ENCODE measurements at places on chromosomes 5 and 9. TPM values are rescaled to one million over a fixed set of nuclear protein-coding genes. Genes with fewer than 3 reads are reported as not detected.

DNA sequence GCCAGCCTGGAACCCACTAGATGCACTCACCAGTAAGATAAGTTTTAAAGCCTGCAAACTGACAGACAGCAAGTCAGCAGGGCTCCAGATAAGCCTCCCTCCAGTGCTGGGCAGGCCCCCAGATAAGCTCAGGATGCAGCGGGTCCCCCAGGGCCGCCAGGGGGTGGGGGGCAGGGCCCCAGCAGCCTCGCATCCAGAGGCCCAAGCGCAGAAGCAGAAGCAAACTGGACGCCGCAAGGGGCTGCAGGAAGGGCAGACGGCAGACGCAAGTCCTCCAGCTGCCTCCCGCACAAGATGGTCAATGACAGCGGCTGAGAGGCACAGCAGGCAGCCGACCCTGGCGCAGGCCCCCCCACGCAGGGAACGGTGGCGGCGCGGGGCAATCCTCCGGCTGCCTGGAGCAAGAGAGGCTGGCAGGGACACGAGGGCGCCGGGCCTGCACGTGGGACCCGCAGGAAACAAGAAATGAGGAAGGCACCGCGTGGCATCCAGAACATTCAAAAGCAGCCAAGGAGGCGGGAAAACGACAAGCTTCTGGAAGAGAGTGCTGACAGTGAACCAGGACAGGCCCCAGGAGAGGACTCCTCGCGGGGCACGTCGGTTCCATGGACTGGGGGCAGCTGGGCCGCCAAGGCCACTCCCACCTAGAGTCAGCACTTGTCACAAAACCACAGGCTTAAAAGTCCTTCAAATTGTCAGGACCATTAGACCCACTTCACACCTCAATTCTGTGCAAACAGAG, 49.8 kb downstream of the ROR2 start:
- H3K27ac ChIP-seq, result no peak overlapping the region
- H3K4me1 ChIP-seq, result no peaks in the 10 kb centered on the region
- no peaks in the 10 kb centered on the region for H3K36me3 ChIP-seq
- no peak overlapping the region for H3K4me3 ChIP-seq
- H3K27me3 ChIP-seq, result peaks cover 94% of the 10 kb centered on the region
- DNase-seq, result no peak

FGF18 gene
- 1.1 TPM for total RNA-seq

DNA sequence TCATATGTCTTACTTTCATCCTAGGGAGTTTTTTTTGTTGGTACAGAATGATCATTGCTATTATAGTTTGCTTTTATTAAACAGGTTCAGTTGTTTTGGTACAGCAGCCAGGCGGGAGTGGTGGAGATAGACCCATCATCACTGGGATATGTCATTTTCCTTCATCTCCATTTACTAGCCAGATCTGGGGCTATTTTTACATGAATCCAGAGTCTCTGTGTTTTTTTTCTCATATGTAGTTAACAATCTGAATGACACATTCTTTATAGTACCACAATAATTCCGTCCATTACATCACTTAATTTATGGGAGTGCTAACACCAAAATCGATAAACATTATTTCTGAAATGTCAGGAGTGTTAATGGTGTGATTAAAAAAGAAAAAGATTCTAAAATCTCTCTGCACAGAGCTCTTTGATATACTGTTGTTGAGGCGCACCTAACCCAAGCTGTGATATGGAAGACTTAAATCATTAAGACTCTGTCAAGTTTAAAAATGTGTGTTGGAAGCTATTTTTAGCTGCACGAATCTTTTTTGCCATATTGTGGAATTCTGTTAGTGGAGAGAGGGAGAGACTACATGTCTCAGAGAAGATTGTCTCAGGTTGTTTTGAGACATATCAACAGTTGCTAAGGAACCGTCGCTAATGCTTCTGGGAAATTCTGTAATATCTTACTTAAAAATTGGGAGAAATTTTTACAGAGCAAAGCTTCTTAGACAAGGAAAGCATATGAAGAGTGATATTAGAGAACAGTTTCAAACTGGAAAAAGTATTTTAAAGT, 59.6 kb downstream of the RPS23 start:
- no peaks in the 10 kb centered on the region for H3K36me3 ChIP-seq
- H3K27me3 ChIP-seq, result no peaks in the 10 kb centered on the region
- H3K27ac ChIP-seq, result no peak overlapping the region

GRCh38 chr5:30209755-30210154, 983.7 kb upstream of the CDH6 start:
- no peaks in the 10 kb centered on the region for H3K27me3 ChIP-seq
- no peaks in the 10 kb centered on the region for H3K4me1 ChIP-seq
- no peak for DNase-seq
- H3K36me3 ChIP-seq, result no peaks in the 10 kb centered on the region

GRCh38 chr9:131856105-131856504, 116.2 kb upstream of the RAPGEF1 start:
- no peak overlapping the region for H3K27ac ChIP-seq
- no peaks in the 10 kb centered on the region for H3K4me1 ChIP-seq
- DNase-seq, result no peak
- no peaks in the 10 kb centered on the region for H3K36me3 ChIP-seq

DNA sequence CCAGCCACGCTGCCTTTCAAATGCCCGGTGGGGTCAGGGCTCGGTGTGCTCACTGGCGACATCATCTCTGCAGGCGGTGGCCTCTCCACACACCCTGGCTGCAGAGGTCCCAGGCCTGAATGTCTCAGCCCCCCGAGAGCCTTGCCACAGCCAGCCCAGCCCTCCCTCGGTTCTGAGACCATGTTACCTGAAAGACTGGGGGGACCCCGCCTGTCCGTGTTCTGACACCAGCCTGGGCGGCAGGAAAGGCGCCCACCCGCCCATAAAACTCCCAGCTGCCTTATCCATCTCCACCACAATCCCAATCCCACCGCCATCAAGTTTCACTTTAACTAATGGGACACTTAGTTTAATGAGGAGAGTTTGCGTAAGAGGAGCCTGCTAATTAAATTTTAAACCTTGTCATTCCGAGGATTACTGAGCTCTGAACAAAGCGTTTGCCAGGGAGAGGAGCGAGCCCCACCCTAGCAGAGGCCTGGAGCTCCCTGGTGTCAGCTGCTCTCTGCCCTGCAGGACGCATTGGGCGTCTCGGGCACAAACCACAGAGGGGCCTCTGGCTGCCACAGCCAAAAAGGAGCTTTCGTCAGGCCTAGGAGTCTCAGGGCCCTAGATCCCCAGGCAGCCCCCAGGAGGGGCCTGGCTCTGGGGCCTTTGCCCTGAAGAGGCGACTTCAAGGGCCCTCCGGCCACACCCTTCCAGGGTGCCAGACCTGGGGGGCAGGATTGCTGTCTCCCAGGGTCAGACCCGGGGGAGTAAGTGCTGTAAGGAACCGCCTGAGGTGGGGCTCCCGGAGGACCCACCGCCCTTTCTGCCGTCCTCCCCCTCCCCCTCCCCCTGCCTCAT, 15.3 kb downstream of the LHX3 start:
- H3K4me1 ChIP-seq, result no peaks in the 10 kb centered on the region
- H3K27me3 ChIP-seq, result peaks cover 31% of the 10 kb centered on the region

CER1 gene
- not detected for total RNA-seq

GRCh38 chr5:5676218-5676617, 253.7 kb downstream of the ICE1 start:
- H3K4me3 ChIP-seq, result no peak overlapping the region
- no peaks in the 10 kb centered on the region for H3K36me3 ChIP-seq

DNA sequence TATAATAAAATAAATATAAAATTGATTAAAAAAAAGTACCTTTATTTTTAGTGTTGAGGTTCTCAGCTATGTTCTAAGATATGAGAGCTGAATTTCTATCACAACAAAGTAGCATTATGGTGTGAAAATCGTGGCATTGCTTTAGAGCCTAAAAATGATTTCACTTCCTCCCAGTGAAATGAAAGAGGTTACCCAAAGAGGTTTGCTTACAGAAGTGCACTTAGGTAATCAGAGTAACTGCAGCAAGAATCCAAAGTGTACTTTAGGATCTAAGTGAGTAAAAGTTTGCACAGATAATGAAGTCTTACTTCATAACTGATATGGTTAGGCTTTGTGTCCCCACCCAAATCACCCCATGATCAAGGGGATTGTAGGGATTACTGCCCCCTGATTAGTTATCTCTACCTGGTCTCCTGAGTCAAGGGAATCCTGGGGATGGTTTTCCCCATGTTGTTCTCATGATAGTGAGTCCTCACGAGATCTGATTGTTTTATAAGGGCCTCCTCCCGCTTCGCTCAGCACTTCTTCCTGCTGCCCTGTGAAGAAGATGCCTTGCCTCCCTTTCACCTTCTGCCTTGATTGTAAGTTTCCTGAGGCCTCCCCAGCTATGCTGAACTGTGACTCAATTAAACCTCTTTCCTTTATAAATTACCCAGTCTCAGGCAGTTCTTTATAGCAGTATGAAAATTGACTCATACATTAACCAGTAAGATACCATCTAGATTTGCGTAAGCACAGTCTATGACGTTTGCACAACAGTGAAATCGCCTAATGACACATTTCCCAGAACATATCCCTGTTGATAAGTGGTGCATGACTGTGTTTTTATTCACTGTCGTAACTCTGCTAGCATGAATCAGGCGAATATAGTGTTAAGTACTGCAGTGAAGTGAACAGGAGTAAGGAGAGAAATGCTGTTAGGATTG, 40.3 kb upstream of the LRRC70 start:
- no peak overlapping the region for H3K4me3 ChIP-seq
- H3K4me1 ChIP-seq, result no peaks in the 10 kb centered on the region
- H3K36me3 ChIP-seq, result no peaks in the 10 kb centered on the region
- H3K27ac ChIP-seq, result no peak overlapping the region
- no peak for DNase-seq

IFNA21 gene
- total RNA-seq, result not detected

ZNF883 gene
- total RNA-seq, result 1.7 TPM

DNA sequence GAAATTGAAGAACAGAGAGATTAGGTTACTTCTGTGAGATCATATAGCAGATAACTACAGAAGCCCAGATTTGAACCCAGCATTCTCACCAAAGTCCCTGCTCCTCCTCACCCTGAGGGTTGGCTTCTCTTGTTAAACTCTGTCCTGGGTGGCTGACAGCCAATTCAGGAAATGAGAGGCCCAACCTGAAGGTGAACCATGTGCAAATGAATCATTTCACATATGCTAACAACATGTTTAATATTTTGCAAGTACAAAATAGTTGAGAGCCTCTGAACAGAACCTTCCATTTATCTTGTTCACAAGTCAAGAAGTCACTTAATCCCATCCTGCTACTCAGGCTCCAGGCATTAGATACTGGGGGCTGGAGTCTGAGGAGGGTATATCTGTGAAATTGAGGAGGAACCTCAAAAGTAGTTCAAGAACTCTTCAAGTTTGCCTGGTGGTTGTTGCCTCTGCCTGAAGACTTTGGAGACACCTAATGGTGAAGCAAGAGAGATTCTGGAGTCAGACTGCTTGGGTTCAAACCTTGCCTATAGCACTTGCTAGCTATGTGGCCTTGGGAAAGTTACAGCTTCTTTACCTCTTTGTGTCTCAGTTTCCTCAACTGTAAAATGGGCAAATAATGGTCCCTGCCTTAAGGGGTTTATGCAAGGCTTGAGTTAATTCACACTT, 564.0 kb downstream of the PSAT1 start:
- no peak overlapping the region for H3K4me3 ChIP-seq
- no peak for DNase-seq
- H3K36me3 ChIP-seq, result no peaks in the 10 kb centered on the region
